ENCODE measurements at places on chromosomes 6 and 20.
A peak's percentile ranks its signal among the peaks of the same experiment; 100 is the strongest.

DNA sequence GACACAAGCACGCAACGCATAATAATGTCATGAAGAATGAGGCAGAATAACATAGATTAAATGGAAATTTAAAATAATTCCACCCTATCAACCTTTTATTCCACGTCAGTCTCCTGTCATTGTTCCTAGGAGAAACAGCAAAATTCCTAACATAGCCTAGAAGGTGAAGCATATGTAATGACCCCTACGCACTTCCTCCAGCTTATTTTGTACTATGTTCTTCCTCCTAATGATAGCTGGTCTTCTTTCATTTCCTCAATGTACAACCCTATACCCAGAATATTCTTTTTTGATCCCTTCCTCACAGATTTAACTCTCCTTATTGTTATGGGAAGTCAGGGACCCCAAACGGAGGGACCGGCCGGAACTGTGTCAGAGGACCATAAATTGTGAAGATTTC lies 122.0 kb upstream of the CARMIL1 start:
- no peak for DNase-seq

DNA sequence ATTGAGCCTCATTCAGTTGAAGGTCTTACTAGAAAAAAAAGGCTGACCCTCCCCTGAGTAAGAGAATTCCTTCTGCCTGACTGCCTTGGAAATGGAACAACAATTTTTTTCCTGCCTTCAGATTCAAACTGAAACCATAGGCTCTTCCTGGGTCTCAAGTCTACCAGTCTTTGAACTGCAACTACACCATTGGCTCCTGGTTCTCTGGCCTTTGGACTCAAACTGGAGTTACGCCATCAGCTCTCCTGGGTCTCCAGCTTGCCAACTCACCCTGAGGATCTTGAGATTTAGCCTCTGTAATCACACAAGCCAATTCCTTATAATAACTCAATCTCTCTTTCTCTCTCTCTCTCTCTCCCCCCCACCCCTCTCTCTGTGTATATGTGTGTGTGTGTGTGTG lies 36.0 kb upstream of the SNX9 start:
- DNase-seq, result no peak

GRCh38 chr20:34345402-34345736 lies 17.7 kb upstream of the ITCH start:
- DNase-seq, result no peak

DNA sequence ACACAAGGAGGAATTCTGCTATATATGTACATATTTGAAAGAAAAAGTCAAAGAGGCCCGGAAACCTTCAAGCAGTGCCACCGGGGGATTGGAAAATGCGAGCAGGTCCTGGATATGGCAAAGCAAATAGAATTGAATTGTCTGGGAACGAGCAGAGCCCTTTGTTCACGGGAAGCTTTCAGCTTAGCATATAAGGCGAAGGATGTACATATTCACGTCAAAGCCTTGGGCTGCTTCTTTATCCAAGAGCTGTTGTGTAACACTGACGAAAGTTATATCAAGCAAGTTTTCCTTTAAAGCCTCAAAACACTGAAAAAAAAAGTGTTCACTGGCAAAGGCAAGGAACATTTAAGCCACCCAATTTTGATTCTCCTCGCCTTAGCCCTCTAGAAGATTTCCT lies 171.0 kb downstream of the GPX5 start:
- DNase-seq, result no peak

DNA sequence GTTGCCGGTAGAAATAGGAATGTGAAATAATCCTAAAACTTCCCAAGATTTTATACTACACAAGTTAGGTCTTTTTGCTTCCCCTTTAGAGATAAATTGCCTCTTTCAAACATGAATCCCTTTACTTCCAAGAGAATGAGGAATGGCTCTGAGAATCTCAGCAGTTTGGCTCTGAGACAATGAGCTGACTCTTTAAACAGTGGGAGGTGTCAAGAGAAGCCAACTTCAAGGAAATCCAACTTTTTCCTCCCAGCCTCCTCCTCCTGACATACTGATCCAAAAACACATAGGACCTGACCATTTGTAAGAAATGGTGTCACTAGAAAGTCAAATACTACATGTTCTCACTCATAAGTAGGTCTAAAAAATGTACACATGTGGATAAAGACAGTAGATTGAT lies 154.2 kb downstream of the ALDH8A1 start:
- DNase-seq, result no peak

DNA sequence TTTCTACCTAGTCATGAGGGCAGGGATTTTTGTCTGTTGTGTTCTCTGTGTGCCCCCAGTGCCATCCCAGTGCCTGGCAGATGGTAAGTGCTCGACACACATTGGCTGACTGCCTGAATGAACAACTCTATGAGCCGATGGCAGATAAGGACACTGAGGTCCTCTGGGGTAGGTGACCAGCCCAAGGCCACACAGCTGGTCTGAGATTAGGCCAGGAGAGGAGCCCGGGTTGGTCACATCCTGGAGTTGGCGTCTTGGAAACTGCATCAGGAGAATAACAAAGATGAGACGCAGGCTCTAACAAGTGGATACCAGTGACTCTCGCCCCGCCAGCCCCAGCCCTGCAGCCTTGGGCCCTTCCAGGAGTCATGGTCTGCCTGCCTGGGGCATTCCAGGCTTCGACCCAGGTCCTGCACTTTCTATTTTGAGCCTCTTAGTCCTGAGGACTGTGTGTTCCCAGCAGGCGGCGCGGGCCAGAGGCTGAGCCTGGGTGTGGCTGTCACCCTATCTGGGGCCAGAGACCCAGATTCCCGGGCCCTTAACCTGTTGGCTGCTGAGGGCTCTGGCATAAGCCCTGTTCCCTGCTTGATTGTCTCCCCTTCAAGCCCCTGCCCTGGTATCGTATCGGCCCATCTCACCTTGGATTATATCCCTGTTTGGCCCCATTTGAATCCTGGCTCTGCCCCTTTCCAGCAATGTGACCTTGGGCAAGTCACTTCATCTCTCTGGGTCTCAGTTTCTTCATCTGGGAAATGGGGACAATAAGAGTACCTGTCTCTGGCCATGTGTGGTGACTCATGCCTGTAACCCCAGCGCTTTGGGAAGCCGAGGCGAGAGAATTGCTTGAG lies 88.3 kb downstream of the CEBPB start:
- no peak for DNase-seq

DNA sequence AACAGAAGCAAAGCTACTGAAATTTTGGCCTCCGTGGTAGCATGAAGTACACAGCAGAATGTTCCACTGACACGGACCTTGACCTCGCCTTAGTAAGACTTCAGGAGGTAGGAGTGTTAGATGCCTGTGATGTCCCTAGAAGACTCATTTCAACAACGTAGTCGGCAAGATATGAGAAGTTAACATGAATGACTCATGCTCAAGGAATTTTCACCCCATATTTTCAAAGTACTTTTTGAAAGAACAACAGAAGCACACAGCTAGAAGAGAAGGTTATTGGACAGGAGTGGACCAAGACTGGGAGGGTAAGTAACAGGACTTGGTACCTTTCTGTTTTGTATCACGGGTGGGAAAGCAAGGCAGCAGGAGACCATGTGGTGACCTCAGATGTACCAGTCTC lies 78.0 kb downstream of the DZANK1 start:
- DNase-seq, result no peak

DNA sequence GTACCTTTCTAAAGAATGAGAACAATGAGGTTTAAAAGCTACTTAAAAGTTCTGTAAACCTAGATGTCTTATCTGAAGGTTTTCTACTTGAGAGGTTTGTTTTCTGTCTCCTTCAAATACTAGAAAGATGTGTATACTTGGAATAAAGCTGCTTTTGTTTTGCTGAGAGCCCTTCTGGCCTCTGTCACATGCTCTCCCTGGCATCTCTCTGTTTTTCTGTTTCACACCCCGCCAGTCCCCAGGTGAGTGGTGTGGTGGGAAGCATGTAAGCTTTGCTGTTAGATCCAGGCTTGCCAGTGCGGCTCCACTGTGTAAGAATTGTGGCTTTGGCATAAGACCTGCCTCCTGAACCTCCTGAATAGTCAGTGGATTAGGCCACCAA lies 56.8 kb downstream of the SNX9 start:
- DNase-seq, result no peak

DNA sequence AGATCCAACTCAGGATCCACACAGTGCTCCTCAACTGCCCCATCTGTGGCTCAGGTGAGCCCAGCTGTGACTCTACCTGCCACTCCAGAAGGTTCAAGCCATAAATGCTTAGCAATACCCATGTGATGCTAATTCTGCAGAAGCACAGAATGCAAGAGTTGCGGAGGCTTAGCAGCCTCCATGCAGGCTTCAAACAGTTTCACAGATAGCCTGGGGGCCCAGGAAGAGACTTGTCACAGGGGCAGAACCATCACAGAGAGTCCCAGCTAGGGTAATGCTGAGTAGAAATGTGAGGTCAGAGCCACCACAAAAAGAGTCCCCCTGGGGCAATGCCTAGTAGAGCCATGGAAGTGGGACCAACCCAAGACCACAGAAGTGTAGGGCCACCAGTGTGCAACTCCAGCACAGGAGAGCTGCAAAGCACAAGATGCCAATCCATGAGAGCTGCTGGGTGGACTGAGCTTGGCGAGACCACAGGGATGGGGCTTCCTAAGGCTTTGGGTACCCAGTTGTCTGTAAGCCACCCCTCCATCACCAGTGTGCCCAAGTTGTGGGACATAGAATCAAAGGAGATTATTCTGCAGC lies 283.9 kb downstream of the UBE3D start:
- no peak for DNase-seq

GRCh38 chr20:10318291-10319024 lies 99.8 kb downstream of the SNAP25 start:
- no peak for DNase-seq

- no peak for DNase-seq
Measured at GRCh38 chr6:15672818-15673217, 10.0 kb upstream of the DTNBP1 start.

DNA sequence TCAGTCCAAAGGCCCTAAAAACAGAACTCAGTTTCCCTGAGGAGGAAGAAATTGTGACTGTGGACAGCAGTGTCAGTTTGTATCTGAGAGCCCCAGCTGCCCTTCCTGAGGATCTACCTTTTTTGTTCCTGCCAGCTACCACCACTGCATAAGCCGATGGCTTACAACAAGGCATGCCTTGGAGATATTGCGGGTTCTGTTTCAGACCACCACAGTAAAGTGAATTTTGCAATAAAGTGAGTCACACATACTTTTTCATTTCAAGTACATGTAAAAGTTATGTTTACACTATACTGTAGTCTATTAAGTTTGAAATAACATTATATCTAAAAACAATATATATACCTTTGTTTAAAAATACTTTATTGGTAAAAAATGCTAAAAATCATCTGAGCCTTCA lies 9.6 kb upstream of the CST3 start:
- no peak for DNase-seq

DNA sequence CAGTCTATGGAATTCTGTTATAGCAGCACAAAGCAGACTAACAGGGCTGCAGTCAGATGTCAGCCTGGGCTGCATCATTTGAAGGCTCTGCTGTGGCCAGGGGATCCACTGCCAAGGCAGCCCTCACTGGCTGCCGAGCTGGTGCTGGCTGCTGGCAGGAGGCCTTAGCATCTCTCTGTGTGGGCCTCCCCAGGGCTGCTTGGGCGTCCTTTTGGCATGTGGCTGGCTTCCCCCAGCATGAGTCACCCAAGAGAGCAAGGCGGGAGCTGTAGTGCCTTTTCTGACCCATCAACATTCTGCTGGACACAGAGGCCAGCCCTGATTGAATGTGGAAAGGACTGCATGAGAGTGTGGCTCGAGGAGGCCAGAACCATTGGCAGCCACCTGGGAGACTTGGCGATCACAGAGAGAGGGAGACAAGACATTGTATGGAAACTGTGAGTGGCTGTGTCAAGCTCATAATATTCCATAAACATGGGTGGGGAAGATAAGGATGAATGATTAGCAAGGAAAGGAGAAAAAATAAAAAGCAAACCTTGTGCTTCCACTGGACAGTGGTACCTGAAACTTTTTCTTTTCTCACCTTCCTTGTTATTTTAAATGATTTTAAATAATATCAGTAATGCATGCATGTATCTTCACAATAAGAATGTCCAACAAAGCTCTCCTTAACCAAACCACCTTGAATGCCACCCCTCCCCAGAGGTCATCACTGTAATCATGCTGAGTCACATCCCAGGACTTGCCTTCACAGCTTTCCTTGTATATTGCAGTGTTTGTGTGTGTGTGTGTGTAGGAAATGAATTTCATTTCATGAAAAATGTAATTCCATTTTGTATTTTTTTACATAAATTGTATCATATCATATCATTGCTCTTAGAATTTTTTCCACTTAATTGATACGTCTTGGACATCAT lies 55.0 kb upstream of the VSX1 start:
- peak; percentile 57 for DNase-seq

DNA sequence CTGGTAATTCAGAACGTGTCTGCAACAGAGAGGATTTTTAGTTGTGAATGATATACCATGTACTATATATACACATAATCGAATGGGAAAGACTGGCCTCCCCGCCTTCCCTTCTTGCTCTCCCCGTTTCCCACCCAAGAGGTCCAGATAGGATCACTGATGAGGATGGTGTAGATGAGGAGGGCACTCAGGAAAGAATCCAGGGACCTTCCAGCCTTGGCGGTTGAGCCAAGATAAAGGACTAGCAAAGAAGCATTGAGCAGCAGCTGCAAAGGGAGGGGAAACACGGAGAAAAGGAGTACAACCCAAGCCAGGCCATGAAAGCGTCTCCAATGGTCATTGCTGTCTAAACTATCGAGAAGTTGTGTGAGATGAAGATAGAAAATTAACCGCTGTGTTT lies 84.0 kb upstream of the EXOC2 start:
- DNase-seq, result no peak

DNA sequence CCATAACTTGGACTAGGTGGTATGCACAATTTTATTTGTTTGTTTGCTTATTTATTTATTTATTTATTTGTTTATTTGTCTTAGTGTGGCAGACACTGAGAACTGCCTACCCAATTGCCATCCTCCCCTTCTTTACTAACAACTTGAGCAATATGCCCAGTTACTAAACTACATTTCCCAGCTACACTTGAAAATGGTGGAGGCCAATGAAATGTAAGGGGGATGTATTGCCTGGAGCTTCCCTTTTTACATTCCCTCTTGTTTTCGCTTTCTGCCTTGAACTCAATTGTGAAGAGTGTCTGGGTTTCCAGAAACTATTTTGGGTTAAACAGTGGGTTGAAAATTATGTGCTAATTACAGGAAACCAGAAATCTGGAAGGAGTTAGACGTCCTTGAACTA lies 152.7 kb upstream of the FKBP1C start:
- DNase-seq, result no peak

GRCh38 chr6:152775428-152775827 lies 24.8 kb downstream of the VIP start:
- no peak for DNase-seq

DNA sequence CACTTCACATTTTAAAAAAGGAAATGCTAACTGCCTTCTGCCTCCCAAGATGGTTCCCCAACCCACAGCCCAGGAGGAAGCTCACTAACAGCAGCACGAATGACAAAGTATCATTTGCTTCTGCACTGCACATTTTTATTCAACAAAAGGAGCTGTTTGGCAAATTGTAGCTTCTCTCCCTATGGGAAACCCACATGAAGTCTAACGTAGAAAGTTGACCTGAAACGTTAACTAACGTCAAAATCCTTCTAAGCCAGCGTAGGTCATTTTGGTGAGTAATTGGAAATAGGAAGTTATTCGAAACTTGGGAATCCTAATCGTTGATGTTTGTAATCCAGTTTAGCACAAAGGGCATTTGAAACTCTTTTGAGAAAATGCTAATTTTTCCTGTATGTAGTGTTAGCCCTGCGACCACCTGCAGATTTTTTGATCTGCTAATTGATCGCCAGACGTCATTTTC lies 2.9 kb downstream of the SALL4 start:
- DNase-seq, result no peak

All from amygdala (tissue), 56 donors.